ENCODE measurements at places on chromosomes 11 and 22.

GRCh38 chr11:76291576-76292526 lies 85.5 kb upstream of the WNT11 start:
- no peak for DNase-seq

DNA sequence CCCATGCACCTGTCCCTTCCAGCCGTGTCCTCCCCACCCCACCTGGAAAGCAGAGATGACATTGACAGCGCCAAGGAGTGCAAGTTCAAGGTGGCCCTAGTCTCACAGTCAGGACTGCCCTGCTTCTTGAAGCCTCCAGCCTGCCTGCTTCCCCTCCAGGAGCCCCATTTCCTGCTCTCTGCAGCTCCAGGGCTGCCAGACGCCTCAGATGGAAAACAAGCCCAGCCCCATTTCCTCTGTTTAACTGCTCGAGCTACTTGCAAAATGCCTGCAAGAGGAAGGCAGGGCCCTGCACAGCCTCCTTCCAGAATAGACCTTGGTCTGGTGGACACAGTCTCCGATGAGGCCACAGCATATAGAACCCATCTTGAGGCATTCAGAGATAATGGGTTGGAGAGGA lies 5.0 kb upstream of the DGKZ start:
- no peak for DNase-seq

DNA sequence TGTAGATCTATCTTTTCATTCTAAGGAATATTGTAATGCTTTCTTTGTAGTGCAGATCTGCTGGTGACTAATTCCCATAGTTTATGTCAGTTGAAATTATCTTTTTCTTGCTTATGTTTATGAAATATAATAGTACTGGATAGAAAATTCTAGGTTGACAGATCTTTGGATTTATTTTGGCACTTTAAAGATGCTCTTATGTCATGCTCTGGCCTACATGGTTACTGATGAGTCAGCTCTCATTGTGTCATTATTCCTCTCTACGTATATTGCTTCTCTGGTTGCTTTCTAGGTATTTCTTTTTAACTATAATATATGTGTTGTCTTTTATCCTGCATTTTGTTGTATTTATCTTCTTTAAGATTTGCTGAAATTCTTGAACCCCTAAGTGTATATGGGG lies 955.5 kb upstream of the CHORDC1 start:
- no peak for DNase-seq

- no peak for DNase-seq
Measured at GRCh38 chr11:15714641-15715399, 600.1 kb downstream of the INSC start.

- DNase-seq: peak; percentile 48
Measured at GRCh38 chr22:39519681-39520225, 609 bp upstream of the ATF4 start.

- DNase-seq: no peak
Measured at GRCh38 chr11:67347964-67348749, 5.2 kb downstream of the POLD4 start.

GRCh38 chr22:19543970-19544708 lies 19.9 kb upstream of the CLDN5 start:
- DNase-seq: no peak

DNA sequence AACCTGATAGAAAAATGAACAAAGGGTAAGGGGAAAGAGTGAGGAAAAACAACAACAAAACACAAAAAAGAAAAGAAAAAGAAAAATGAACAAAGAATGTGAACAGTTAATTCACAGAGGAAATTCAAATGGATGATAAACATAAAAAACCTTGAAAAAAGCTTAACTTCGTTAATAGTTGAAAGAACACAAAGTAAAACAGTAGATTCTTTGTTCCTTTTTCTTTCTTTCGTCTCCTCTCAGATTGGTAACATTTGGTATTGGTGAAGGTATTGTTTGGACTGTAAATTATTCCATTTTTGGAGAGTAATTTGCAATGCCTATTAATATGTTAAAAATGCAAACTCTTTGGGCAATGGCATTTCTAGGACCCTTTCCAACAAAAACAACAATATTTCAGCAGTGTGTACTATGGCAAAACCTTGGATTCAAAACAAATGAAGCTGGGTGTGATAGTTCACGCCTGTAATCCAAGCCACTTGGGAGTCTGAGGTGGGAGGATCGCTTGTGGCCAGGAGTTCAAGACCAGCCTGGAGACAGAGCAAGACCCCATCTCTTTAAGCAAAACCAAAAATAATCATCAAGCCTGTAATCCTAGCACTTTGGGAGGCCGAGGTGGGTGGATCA lies 3.3 kb upstream of the BACE1 start:
- no peak for DNase-seq

All from cortex of kidney (tissue), 1 donor.